AG09309 (cell line): ENCODE measurements at places on chromosomes 13 and 19.

GRCh38 chr13:80083853-80084676, 256.9 kb downstream of the SPRY2 start:
- peak; percentile 94 for DNase-seq

DNA sequence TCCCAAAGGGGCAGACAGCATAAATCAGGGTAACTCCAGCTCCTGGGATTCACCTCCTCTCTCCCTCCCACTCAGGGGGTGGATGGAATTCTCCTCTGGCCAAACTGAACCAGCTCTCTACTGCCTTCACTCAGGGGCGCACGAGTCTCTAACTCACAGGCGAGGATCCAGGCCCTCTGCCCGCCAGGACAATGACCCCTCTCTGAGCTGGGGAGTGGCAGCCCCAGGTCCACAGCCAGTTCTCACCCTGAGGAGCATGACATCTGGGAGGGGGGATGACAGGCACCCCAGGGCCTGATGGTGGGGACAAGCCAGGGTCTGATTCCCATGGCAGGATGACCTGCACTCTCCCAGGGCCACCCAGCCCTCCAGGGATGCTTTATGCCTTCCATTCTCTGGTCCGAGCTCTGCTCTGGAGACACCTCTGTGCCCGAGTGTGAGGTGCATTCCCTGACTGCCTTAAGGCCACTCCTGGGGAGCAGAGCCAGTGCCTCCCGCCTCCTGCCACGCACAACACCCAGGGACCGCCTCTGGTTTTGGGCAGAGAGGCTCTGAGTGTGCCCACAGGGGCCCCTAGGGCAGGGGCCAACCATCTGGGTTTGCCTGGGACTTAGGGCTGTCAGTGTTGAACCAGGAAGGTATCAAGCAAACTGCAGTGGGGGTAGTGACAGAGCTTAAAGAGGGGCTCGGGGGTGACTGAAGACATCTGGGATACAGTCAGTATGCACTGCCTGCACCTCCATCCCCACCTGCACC, 66.2 kb downstream of the GNG7 start:
- DNase-seq: no peak

DNA sequence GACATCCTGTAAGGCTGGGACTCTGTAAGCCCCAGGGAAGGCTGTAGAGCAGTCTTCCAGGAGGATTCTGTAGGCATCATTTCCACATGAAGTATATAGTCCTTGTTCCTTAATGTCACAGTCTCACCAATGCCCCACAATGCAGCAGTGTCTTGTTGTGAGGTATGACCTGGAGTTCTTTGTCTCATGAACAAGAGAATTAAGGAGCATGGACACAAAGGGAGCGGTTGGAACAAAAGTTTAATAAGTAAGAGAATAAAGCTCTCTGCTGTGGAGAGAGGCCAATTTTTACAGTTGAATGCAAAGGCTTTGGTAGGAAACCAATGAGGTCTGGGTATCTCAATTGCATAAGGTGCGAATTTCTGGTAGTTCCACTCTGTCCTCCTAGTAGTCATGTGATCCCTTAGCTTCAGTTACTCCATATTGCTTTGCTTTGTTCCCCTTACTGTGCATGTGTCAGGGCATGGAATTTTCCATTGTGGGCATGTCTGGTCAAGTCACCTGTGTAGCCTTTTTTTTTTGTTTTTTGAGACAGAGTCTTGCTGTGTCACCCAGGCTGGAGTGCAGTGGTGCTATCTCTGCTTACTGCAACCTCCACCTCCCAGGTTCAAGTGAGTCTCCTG, 124.3 kb upstream of the TMTC4 start:
- no peak for DNase-seq

GRCh38 chr13:91046715-91047327, 300.7 kb upstream of the MIR17HG start:
- DNase-seq: no peak

DNA sequence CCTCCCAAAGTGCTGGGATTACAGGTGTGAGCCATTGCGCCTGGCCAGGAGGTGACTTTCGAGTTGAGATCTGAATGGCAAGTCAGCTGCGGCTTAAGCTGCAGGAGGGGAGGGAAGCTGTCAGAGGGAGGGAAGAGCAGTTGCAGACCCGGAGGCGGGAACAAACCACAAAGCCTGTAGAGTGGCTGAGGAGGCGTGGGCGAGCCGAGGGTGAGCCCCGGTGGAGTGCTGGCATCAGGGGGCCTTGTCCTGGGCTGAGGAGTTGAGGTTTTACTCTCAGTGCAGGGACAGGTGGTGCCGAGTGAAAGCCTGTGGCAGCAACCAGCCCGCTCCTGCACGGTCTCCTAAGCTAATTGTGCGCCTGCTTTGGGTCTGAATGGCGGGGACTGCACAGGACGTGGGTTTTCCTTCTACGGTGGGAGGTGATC, 24.2 kb downstream of the PPP1R37 start:
- DNase-seq: no peak

DNA sequence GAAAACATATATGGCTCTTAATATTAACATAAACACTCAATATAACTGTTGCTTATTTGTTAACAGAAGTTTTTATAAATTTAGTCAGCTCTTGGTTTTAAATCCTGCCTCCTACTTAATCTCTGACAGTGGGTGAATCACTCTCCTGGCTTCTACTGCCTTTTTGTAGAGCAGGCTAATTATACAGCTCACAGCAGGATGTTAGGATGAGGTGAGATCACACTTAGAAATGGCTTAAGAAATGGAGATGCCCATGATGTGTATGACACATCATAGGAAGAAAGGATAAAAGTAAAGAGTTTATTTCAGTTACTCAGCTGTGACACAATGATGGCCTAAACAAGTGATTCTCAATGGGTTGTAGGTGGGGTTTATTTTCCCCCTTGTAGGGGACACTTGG, 345.6 kb downstream of the SPRY2 start:
- DNase-seq: peak; percentile 63

GRCh38 chr19:17075864-17076542, 426 bp downstream of the MYO9B start:
- no peak for DNase-seq
